ENCODE measurements at places on chromosomes 4 and X.

GRCh38 chr4:121227341-121227792 lies 63.2 kb upstream of the TNIP3 start:
- DNase-seq, result no peak

DNA sequence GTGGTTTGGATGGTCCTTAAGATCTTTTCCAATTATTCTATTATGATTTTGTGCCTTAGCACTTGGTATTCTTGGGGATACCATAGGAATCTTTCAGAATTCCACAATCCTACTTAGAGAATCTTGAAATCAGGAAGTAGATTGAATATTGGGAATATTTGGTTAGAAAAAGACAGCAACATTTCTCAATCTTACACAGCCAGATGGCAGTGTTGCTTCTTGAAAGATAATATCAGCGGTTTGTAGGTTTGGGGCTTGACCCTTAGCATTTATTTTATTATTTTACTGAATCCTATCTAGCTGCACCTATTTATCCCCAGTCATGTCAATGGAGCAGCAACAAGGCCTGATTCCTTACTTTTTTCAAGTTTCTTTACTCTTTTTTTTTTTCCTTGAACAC lies 28.6 kb downstream of the MAGEB1 start:
- DNase-seq, result peak; percentile 32

DNA sequence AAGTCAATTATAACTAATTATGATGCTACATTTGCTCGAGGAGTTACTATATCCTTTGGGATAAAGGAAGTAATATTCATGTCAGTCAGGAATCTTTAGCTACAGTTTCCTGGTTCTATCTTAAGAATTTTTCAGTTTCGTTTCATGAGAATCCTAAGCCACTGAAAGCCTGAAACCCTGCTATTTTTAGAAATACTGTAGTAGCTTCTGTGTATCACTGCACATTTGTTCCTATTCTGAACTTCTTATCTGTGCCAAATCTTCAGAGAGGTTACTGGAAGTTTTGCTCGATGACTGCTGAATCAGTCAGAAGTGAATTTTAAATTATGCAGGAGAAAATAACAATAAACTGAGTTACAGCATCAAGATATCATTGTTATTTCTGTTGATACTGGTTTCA lies 249.2 kb downstream of the TENM3 start:
- peak; percentile 86 for DNase-seq

- DNase-seq, result peak; percentile 84
Observed at GRCh38 chr4:139208404-139208945, 31.5 kb upstream of the ELF2 start.

DNA sequence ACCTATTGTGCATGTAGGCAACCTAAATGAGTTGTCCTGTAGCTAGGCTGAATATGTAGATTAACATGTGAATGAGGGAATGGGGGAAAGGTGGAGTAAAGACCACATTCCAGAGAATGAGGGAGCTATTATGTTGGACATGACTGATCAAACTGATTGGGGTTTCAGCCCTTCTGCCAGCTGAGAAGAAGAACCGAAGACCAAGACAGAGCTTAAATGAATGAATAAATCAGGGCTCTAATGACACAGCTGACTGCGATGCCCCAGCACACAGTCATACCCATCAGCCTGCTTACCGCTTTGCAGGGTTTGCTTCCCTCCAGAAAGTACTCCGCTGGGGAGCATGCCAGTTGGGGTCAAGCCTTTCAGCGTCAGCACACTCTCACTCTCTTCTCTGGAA lies 315.4 kb downstream of the PPP3CA start:
- no peak for DNase-seq

DNA sequence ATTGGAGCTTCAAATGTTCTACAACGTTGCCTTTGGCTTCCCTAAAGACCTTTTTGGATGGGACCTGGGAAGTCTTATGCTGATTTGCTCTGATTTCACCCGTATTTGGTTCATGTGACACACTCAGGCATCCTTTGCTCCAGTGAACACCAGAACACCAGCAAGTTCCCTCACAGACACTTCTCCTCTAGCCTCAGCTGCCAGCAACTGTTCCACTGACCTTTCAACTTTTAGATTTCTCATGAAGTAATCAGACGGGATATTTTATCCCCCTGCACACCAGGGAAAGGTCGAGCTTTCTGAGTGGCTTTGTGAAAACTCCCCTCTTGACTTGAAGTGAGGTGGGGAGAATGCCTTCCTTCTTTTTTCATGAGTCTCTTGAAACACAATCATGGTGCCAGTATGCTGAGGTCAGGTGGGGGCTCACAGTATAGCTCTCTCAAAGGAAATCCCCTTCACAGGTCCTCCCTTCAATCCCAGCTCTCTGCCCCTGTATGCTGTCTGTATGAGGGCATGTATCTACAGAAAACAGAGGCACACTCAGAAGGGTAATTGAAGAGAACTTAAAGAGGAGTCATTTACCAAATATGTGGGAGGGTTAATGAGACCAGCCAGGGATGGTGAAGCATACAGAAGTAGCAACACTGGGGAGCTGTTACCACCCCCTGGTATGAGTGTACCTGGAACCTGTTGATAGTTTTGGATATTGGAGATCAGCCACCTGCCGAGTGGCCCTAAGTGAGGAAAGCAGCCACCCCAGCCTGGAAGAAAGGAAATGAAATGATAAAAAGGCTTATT lies 62.7 kb downstream of the FGFBP1 start:
- DNase-seq, result no peak

DNA sequence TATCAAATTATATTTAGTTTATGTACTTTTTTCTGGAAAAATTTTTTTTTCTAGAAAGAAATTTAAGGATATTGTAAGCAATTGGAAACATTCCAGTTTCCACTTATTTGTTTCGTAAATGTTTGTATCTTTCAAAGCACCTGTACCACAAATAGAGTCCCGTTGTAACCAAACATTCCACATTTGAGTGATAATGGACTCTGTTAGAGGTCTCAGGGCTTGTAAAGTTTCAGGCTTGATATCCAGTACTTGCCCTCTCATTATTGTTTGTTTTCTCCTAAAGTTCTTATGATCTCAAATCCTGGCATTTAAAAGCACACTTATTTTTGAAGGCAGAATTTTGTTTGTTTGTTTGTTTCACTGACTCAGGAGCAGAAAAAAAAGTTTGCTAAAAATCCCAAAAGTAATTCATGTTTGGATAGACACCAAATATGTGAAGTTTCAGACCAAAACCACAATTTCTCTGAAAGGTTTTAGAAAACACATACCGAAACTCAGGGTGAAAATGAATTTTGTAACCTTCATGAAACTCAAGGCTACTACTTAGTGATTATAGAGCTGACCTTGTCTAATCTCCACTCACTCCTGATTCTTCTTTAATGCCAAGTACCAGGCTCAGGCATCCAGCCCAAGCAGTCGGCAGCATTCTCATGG lies 5.7 kb upstream of the TMEM192 start:
- no peak for DNase-seq

GRCh38 chrX:20418379-20419150 lies 151.9 kb upstream of the RPS6KA3 start:
- DNase-seq, result no peak

- DNase-seq, result no peak
Observed at GRCh38 chr4:147913137-147913536, 181.2 kb downstream of the ARHGAP10 start.

DNA sequence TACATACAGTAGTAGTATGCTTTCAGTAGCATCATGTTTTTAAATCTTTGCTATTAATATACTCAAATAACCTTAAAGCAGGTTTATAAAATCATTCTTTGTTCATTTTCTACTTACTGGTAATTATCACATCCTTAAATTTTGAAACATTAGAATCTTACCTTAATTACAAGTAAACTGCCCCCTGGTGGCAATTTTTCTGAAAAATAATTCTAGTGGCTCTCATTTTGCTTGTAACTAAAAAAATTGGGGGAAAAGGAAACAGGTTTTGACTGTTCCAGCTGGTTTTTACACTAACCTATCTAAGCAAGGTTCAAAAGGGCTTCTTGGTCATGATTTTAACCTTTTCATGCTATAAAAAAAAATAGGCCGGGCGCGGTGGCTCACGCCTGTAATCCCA lies 18.5 kb upstream of the DCAF4L1 start:
- peak; percentile 23 for DNase-seq

- DNase-seq, result no peak
Observed at GRCh38 chr4:88158038-88158488, 376 bp downstream of the ABCG2 start.

- peak; percentile 43 for DNase-seq
Observed at GRCh38 chr4:176313596-176314336, 6.0 kb upstream of the SPCS3 start.

DNA sequence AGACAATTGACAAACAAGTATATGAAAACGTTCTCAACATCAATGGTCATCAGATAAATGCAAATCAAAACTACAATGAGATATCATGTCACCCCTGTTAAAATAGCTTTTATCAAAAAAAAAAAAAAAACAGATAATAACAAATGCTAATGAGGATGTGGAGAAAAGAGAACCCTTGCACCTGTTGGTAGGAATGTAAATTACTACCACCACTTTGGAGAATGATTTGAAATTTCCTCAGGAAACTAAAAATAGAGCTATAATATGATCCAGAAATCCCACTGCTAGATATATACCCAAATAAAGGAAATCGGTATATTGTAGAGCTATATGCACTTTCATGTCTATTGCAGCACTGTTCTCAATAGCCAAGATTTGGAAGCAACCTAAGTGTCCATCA lies 470.6 kb upstream of the FSTL5 start:
- no peak for DNase-seq

GRCh38 chr4:173516621-173517524 lies 13.2 kb downstream of the HAND2 start:
- no peak for DNase-seq

GRCh38 chrX:112380541-112381278 lies 298.1 kb upstream of the TRPC5 start:
- no peak for DNase-seq

DNA sequence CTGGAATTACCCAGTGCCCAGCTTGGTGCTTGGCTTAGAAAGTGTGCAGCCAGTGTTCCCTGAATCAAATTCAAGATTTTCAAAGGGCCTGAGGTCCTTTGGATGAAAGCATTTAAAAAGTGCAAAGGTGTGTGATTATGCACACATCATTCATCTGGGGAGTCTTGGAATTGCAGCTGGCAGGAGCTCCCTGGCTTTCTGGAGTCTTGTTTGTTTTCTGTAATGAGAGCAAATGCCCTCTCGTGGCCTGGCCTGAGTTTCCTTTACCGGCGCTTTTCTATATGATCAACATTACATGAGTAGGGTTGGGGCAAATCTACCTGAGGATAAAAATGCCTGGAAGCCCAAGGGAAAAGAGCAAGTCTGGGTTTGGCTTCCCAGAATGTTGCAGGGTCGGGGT lies 24.6 kb upstream of the SORCS2 start:
- DNase-seq, result no peak

DNA sequence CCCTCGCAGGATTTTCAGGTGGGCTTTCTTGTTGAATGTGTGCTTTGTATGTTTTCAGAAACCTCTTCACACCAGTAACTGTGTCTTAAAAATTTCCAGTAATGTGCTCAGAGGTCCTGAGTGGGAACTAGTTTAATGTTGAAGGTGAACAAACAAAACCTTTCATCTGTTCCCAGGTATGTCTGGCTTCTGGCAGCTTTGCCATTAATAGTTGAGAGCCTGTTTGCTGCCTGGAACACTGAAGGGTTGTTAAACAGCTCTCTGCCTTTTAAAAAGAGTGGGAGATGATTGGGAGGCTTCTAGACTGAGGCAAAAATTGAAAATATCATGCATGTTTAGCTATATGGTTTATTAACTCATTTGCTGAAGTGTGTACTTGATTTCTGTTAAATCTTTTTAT lies 161.2 kb upstream of the AGTR2 start:
- no peak for DNase-seq

- DNase-seq, result peak; percentile 61
Observed at GRCh38 chr4:38141808-38142500, 181.8 kb downstream of the PTTG2 start.

DNA sequence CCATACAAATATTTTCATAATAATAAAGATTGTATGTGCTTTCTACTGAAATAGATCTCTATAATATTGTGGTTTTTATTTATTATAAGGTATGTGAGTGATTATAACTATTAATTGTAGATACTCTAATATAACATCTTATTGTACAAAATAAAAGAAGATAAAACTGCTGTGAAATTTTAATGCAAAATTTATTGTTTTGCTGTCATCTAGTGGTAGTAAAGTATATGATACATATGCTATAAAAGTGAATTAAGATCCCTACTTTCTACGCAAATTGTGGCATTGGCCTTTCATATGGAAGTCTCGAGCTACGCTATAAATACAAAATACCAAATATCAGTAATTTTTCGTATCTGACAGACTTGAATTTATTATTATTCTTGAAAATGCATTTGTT lies 19.3 kb downstream of the YIPF7 start:
- DNase-seq, result no peak

GRCh38 chr4:14059006-14059405 lies 431.5 kb upstream of the BOD1L1 start:
- DNase-seq, result peak; percentile 13

GRCh38 chr4:72919937-72920336 lies 149.6 kb downstream of the COX18 start:
- no peak for DNase-seq

All from EH (cell line).